Fibroblast of skin of left quadriceps (primary cell): ENCODE measurements at places on chromosomes 11 and 22.

DNA sequence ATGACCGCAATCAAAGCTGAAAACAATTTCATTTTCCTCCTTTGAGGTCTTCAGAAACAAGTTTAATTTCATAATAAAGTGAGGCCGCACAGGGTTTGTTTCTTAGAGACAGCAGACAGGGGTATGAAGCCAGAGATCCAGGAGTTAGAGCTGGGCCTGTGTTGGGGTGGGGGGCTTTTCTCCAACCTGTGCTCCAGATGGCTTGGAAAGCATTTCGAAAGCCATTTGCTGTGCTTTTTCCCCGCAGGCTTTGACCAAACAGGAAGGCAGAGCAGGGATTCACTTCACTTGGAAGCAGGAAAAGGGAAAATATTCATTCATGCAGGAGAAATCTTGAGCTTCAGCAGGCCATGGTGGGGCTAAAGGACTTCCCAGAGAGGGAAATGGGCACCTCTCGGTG, 617.4 kb downstream of the SOX6 start:
- no peak for DNase-seq

DNA sequence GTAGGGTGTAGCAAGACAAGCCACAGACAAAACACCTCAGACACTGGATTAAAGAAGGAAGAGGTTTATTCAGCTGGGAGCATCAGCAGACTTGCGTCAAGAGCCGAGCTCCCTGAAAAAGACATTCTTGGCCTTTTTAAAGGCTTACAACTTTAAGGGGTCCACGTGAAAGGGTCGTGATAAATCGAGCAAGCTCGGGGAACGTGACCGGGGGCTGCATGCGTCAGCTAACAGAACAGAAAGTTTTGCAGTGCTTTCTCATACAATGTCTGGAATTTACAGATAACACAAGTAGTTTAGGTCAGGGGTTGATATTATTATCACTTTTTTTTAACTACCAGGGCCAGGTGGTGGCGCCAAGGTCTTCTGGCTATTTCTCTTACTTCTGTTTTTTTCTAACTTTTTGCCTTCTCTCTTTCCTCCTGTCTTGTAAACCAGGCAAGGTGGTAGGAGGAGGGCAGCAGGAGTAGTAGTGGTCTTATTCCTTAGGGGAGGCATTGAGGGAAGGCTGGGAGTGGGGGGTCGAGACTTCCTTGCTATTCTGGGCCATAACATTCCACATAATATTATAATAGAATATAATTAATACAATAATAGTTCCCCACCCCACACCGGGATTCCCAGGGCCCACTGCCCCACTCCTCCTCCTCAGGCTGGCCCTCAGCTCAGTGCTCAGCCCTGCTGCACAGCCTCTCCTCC, 587 bp upstream of the ALDH3B1 start:
- DNase-seq, result no peak

- DNase-seq, result no peak
These were observed 7.4 kb downstream of the ARHGEF17 start for GRCh38 chr11:73315293-73316020.

DNA sequence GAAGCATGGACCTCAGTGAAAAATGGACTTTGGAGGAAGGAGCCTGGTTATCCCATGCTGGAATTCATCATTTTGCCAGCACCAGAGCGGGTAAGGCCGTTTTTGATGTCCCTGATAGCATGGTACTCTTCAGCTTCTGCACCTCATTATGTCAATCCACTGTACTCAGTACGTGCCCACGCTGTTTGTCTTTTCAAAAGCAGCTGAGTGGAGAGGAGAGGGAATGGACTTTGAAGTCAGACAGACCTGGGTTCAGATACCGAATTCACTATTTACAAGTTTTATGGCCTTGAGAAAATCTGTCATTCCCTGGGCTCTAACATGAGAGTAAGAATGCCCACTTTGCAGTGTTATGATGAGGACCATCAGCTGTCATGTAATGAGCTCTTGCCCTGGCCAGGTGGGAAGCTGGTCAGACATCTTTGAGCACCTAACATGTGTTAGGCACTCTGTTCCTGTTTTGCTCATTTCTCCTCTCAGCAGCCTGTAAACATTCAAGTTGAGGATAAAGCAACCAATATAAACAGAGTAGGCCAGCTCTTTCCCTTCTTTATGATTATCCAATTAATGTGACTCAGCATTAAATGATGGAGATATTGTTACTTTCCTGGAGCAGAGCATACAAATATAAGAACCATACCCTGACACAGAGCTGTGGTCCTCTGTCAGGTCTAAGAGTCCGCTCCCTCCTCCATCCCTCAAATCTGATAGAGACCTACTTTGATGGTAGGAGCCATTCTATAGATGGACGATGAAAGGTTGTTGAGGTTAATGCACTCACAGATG, 39.0 kb upstream of the AMOTL1 start:
- no peak for DNase-seq

- DNase-seq, result peak; percentile 44
These were observed 57.9 kb downstream of the NECTIN1 start for GRCh38 chr11:119671051-119671450.

DNA sequence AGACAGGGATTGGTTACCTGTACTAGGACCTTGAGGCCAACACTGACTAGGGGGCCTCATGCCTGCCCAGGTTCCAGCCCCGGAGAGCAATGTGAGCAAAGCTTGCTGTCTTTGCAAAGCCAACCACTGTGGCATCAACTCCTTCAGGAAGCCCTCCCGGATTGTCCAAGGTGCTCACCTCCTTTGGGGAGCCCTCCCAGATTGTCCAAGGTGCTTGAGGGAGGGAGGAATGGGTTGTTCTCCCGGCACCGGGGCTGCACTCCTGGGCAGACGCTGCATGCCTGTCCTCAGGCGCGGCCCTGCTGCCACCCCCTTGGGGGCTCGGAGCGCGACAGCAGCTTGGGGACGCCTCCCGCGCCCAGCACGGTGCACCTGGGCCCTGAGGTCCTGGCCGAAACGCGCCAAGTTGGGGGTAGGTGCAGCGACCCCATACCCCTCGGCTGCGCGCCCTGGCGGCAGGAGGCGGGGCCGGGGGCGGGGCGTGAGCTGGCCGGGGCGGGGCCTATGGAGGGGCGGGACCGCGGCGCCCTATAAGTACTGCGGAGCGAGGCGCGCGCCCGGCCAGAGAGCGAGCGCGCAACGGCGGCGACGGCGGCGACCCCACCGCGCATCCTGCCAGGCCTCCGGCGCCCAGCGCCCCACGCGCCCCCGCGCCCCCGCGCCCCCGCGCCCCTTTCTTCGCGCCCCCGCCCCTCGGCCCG, at the start of gene CD81:
Gene CD81, plus strand, starts transcription at position 560 of the 701 bp plus-strand sequence. CDS start 240 bp downstream, outside the sequence.
- DNase-seq, result no peak

- DNase-seq, result no peak
These were observed 72.1 kb downstream of the ELFN2 start for GRCh38 chr22:37355174-37355573.

DNA sequence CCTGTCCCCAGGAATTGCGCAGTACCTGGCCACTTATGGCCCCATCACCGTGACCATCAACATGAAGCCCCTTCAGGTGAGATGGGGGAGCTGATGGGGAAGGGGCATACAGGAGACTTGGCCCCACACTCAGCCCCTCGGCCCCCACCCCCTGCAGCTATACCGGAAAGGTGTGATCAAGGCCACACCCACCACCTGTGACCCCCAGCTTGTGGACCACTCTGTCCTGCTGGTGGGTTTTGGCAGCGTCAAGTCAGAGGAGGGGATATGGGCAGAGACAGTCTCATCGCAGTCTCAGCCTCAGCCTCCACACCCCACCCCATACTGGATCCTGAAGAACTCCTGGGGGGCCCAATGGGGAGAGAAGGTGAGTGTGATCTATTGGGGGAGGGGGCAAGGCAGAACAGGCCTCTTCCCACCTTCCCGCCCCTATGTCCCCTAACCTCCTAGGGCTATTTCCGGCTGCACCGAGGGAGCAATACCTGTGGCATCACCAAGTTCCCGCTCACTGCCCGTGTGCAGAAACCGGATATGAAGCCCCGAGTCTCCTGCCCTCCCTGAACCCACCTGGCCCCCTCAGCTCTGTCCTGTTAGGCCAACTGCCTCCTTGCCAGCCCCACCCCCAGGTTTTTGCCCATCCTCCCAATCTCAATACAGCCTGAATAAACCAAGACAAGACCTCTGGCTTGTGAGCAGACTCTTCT, 3.6 kb downstream of the CTSW start:
- DNase-seq, result no peak
